ENCODE measurements at places on chromosomes 11 and 22. TPM values are rescaled to one million over a fixed set of nuclear protein-coding genes. Genes with fewer than 3 reads are reported as not detected.

PLEKHB1 gene
- total RNA-seq: 9.7 TPM

CHADL gene
- total RNA-seq: not detected

GRCh38 chr11:82927264-82927880 lies 25.8 kb downstream of the DDIAS start:
- ATAC-seq: peak; percentile 57

SIK2 gene
- 10.8 TPM for total RNA-seq

DNA sequence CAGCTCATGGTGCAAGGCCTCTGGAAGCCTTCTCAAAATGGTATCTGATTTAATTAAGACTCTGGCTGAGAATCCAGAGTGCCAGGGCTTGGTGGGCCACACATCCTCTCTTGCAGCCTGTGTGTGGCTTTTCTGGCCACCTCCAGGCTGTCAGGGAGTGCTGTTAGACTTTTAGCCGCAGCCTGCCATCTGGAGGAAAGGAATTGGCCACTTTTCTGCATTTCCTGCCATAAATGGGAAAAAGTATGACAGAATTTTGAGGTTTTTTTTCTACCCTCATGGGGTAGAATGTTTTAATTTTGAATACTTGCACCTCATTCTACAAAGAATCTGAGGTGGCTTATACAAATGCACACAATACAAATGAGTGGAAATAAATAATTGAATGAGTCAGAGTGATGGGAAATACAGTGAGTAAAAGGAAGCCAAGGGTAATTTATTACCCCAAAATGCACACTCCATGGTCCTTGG lies 218.4 kb downstream of the ADAMTS15 start:
- peak; percentile 81 for ATAC-seq

DNA sequence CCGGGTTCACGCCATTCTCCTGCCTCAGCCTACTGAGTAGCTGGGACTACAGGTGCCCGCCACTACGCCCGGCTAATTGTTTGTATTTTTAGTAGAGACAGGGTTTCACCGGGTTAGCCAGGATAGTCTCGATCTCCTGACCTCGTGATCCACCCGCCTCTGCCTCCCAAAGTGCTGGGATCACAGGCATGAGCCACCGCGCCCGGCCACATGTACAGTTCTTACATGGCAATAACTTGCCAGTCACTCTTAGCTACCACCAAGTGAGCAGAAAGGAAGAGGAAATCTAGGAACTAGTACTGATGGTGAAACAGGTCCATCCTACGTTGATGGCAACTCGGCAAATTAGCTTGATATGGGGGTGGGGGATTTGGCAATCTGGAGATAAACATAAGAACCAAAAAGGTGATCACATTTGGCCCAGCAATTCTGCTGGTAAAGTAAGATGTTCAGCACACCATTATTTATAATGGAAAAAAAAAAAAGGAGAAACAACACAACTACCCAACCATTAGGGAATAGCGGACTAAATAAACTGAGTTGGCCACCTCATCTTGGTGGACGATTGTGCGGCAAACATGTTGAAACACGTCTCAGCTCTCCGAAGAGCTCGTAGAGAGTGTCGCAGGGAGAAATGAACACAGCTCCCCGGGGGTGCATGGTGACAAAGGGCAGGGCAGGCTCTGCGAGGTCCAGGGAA lies 5.3 kb downstream of the NLRP6 start:
- no peak for ATAC-seq

DNA sequence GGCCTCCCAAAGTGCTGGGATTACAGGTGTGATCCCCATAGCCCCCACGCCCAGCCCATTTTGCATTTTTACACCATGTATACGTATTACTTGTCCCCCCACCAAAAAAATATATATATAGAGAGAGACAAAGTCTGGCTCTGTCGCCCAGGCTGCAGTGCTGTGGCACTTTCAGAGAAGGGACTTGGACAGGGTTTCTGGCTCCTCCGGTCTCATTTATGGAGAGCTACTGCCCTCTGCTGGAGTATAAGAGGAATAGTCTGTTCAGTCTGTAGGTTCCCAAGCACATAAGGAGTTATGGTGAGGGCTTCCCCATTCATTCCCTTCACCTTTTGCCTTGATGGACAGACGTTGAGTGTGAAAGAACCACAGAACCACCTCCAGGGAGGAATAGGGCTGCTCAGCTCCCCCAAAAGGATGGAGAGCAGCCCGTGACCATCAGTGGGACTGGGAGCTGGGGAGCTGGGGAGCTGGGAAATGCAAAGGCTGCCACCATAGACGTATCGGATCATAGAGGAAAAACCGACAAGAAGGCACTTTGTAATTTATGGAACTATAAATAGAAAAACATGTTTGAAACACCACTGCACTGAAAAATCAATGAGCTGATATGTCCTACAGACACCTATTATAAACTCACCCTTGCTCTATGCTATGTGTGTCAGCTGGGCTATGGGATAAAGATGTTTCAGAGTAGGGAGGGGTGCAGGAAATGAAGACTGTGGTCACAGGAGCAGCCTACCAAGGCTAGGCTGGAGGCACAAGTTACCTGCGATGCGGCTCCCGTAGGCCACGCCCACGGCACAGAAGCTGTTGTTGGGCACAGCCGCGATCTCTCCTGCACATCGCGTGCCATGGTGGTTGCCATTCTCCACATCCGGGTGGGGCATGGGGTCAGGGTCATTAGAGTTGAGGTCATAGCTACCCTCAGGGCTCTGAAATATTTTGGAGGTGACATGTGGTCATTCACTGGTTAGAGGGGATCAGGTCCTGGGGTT lies 5.2 kb downstream of the PCSK7 start:
- ATAC-seq: peak; percentile 41

GRCh38 chr11:121950160-121950559 lies 165.9 kb downstream of the BLID start:
- no peak for ATAC-seq

DNA sequence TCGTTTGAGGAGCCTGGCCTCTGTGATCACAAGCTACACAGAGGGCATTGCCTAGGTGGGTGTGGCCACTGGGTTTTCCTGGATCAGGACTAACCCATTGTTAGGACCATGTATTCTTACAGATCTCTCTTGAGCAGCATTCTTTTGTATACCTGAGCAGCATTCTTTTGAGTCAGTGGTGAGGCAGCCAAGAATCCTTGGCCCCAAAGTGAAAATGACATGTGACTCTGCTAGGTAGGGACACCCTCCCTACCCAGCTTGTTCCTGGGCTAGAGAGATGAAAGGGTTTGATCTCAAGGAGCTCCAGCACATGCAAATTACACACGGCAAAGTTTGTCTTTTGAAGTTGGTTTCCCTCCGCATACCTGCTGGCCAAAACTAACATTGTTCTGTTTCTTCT lies 55.0 kb upstream of the HORMAD2 start:
- ATAC-seq: no peak

GRCh38 chr11:65473278-65473860 lies 25.5 kb upstream of the MALAT1 start:
- no peak for ATAC-seq

DNA sequence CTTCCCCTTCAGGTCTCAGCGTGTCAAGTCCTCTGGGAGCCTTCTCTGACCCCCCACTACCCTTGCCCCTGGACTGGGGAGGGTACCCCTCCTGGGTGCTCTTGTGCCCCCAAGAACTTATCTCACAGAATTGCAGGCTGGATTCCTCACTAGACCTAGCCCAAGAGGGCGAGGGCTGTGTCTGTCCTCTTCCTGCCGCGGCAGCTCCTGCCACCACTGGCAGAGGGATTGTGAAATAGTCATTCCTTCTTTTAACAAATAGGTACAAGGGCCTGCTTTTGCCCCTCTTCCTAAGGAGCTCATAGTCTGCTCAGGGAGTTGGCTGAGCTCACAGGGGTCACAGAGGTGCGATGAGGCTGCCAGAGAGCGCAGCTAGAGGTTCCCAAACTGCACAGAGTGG lies 5.5 kb downstream of the RAB36 start:
- no peak for ATAC-seq

DNA sequence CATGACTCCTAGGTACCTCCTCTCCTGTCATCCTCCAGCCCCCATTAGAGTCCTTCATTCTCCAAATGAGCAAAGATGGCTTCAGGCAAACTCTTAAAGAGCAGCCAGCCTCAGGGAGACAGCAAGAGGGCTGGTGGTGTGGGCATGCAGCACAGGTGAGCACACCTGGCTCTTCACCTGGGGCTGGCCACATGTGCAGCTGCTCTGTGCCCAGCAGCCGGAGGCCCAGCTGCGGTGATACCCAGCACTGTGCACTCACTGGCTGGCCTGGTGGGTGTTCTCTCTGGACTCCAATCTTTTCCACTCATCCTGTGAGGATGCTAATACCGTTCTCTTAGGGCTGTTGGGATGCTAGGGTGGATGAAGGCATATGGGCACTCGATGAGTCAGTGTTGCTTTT lies 106.1 kb upstream of the PARVA start:
- no peak for ATAC-seq

DNA sequence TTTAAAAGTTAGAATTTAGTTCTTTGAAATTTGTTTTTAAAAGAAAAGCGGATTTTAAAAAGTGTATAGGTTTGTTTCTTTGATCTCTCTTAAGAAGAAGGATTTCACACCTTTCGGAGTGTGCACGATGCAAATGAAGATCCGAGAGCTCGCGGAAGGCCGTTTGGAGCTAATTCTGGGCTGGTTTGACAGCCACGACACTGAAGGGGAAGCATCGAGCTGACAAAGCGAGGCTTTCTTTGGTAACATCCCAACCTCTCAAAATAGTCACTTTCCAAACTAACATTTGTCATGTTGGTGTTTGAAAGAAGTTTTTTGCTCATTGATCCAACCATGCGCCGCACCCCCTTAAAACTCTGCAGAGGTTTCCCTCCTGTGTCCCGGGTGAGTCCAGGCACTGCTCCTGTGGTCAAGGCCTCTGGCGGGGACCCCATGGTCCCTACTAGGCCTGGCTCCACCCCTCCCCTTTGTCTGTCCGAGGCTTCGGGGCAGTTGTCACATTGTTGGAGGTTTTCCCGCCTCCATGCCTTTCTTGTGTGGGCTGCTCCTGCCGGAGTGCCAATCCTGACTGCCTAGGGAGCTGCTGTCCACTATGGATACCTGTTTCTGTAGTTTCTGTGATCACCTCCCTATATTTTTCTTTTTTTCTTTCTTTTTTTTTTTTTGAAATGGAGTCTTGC lies 39.7 kb downstream of the MPPED1 start:
- ATAC-seq: no peak

SYT13 gene
- not detected for total RNA-seq

ACP2 gene
- 24.4 TPM for total RNA-seq

GRCh38 chr11:88402192-88402715 lies 64.7 kb upstream of the CTSC start:
- no peak for ATAC-seq

DNA sequence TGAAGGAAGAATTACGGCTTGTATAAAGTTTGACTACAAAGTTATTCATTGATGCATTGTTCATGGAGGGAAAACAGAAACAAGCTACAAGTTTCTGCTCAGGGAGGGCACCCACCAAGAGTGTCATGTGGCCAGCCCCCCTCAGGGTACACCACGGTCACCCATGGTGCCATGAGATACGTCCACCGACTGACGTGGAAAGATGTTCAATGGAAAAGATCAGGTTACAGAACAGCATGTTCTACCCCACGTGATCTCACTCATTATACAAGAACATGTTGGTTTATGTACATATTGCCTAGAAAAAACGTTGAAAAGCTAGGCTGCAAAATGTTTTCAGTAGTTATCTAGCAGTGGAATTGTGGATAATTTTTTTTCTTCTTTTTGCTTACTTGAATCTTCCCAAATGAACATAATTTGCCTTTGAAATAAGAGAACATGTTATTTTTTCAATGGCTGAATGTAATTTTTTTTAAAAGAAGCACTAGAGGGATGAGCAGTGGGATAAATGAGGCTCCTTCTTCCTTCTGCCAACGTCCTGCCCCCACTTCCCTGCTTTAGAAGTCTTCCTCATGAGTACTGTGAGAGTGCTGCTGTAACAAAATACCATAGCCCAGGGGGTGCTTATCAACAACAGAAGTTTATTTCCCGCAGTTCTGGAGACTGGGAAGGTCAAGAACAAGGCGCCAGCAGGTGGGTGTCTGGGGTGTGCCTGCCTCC lies 22.5 kb downstream of the RCN1 start:
- no peak for ATAC-seq

DNA sequence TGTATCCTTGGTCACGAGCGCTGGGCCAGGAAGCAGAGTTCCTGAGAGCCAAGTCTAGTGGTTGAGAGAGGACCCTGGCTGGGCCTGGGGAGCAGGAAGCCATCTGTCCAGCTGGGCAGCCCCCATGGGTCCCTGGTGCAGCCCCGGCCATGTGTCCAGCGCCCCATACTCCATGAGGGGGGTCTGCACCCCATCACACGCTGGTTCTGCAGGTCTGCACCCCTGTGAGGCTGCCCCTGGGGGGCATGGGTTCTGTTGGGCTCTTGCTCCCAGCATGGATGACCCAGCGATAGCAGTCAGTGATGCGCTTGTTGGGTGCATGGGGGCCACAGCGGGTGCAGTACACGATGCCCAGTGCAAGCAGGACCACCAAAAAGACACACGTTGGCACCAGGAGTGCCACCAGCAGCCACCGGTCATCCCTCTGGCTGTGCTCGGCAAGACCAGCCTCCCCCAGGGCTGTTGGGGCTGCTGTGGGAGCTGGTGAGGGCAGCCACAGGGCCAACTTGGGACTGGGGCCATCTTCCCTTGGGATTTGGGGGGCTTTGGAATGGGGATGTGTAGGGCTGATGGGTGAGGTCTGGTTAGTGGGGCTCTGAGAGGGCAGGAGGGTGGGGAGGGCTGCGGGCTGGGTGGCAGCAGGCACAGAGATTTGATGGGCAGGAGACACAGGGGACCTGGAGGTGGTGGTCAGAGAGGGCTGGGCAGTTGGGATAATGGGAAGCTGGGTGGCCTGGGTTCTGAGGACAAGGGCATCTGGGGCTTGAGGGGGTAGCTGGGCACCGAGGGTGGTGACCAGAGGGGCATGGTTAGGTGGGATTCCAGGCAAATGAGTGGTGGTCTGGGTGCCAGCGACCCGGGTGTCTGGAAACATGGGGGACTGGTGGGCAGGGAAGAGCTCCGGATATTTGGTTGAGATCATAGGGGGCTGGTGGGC lies 2.0 kb downstream of the CD248 start:
- ATAC-seq: no peak

DNA sequence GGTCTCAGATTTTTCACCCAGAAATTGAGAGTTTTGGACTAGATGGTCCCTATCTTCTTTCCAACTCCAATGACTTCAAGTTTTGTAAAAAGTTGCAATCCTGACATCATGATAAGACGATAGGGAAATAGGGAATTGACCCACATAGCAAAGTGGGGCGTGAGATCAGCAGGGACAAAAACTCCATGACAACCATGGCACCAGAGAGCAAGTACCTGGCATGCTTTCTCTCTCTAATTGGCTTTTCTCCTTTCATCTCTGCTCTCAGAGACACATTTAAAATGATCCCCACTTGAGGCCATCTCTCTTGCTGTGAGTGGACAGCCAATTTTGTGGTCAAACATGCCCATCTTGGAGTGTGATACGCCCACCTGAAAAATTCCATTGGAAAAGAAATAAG lies at the start of gene OR5AN1:
Gene OR5AN1, plus strand, starts transcription at position 301 of the 400 bp plus-strand sequence. CDS start 5,564 bp downstream, outside the sequence.
- no peak for ATAC-seq

DNA sequence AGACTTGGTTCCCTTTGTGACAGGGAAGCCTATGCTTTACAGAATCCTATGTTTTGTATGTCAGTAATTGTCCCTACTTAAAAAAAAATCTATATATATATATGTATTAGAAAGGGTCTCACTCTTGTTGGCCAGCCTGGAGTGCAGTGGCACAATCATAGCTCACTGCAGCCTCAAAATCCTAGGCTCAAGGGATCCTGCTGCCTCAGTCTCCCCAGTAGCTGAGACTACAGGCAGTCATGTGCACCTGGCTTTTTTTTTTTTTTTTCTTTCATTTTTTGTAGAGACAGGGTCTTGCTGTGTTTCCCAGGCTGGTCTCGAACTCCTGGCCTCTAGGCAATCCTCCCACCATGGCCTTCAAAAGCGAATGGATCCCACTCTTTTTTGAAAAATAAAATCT lies 2.1 kb upstream of the NEAT1 start:
- ATAC-seq: no peak

All from motor neuron (in vitro differentiated cells).